ENCODE measurements at places on chromosomes 7 and 10.

DNA sequence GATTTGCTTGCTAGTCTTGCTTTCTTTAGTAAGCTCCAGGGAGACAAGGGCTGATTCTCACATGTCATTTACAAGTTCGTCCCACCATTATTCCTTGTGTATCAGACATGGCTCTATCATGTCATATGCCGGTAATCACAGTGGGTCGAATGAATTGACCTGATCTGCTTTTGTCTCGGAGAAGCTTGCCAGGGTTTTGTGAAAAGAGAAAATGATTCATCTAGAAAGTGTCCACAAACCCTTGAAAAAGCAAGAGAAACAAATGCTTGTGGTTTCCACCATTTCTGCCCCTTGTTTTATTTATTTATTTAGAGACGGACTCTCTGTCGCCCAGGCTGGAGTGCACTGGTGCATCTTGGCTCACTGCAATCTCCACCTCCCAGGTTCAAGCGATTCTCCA, 278.5 kb downstream of the TCF7L2 start:
- DNase-seq: no peak

GRCh38 chr10:822661-823367, 108.7 kb downstream of the LARP4B start:
- no peak for DNase-seq

GRCh38 chr7:100071018-100071723, 10.4 kb downstream of the ZNF3 start:
- no peak for DNase-seq

- no peak for DNase-seq
Measured at GRCh38 chr10:26138613-26139012, 78.0 kb upstream of the GAD2 start.

DNA sequence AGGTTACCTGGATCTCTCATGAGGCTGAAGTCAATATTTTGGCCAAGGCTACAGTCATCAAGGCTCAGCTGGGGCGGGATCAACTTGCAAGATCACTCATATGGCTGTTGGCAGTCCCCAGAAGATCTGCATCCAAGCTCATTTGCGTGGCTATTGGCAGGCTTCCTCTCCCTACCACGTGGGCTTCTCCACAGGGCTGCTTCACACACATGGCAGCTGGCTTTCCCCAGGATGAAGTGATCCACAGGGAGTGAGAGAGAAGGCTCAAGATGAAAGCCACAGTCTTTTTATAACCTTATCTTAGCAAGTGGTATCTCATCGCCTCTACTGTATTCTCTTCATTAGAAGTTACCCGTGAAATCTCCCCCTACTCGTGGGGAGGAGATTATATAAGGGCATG, 167.4 kb downstream of the TMEM26 start:
- no peak for DNase-seq

- DNase-seq: no peak
Measured at GRCh38 chr7:41755096-41755495, 52.2 kb upstream of the INHBA start.

- DNase-seq: no peak
Measured at GRCh38 chr7:6398943-6399342, 48.8 kb downstream of the DAGLB start.

- DNase-seq: no peak
Measured at GRCh38 chr7:77855371-77856083, 57.0 kb downstream of the PHTF2 start.

GRCh38 chr7:100632951-100633717, 8.2 kb downstream of the TFR2 start:
- DNase-seq: peak; percentile 31

GRCh38 chr7:101235522-101235921, 2.1 kb downstream of the CLDN15 start:
- no peak for DNase-seq

DNA sequence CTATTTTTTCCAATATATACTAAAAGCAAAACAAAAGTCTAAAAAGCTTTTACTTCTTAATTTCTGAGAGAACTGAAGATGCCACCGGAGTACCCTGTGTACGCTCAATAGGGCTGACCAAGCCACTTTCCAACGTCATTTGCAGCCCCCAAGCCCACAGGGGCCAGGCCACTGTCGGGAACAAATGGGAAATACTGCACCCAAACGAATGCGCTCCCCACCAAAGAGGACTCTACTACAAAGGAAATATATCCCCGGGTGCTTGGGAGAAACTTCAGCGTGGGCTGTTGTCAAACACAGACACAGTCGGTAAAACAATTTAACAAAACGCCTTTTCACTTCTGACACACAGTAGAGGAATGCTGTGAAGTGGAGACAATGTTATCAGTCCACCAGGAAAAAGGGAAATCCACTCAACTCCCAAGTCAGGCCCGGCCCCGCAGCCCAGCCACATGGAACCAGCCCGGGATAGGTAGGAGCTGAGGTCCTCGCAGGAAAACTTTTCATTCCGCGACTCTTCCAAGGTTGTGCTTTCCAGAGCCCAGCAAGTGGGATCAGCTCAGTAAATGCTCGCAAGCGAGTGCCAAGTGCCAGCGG, 1.4 kb downstream of the PARD3 start:
- DNase-seq: no peak

DNA sequence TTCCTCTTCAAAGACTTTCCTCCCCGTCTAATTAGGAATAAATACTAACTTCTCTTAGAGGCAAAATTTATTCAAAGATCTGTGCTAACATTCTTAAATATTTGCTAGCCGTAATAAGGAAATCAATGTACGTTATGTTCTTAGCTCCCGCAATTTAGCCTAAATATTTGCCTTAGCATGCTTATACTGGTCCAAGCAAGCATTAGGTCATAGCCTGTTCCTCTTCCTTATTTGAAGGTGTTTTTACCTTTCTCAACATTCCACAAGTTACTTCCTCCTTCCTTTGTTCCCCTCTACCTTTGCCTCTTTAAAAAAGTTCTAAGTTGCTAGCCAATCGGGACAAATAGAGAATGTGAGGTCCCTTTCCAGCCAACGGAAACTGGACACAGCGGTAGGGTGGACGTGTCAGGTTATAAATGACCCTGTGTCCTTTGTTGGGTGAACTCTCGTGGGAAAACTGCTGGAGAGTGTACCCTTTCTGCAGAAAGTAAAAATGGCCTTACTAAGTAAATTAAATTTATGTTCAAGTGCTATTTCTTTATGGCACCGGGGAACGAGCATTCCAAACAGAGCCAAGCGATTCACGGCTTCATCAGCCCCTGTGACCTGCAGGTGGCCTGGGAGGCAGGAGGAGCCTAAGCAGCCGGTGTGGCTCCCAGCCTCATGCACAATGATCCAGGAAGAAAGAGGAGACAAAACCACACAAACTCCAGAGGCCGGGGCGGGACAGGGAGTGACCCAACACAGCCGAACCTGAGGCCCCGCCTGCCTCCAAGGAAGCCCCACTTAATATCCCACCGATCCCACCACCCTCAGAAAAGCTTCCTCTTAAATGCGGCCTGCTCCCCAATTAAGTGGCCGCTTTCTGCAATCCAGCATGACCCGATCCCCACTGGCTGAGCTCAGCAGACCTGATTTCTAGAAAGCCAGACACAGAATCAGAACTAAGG, 67.0 kb downstream of the ZRANB1 start:
- no peak for DNase-seq

DNA sequence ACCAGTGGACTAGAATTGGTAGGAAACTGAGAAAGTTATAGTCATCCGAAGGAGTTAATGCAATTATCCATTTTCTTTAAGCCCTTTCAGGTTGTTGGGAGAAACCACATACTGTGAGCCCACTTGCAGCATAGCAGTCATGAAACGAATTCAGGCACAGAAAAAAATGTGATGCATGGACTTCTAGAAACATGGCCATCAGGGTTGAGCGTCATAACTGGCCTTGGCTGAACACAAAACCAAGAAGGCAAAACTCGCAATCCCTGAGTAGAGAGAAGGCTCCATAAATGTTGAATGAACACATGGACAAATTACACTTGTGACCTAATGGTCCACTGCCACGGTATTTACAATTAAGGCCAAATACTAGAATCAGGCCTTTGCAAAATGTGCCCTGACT, 121.9 kb downstream of the FAM107B start:
- no peak for DNase-seq

- DNase-seq: no peak
Measured at GRCh38 chr10:130425881-130426435, 289.8 kb downstream of the GLRX3 start.

- DNase-seq: no peak
Measured at GRCh38 chr10:13120786-13121499, 21.0 kb downstream of the OPTN start.

GRCh38 chr10:3068201-3068967, 1.0 kb downstream of the PFKP start:
- DNase-seq: no peak

GRCh38 chr10:4450981-4451908, 374.8 kb upstream of the AKR1E2 start:
- DNase-seq: no peak

GRCh38 chr7:28625432-28625831, 213.1 kb downstream of the CREB5 start:
- no peak for DNase-seq

DNA sequence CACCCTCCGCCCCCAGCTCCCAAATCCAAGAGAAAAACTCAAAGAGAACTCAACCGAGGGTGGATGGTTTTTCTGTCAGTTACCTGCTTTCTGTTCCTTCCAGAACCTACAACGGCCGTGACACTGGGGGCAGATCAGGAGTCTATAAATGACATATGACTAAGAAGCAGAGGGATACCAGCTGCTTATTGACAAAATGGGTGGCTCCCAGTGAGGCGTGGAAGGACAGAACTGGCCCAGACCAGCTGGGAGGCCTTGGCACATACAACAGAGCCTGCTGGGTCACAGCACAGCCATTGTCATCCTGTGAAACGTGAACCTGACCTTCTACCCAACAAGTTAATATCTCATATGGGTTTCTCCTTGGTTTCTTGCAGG, 84.3 kb upstream of the ADRB1 start:
- DNase-seq: no peak

GRCh38 chr10:35364808-35365207, 28.5 kb downstream of the CCNY start:
- no peak for DNase-seq

GRCh38 chr7:66537876-66538275, 90.8 kb upstream of the KCTD7 start:
- no peak for DNase-seq

- no peak for DNase-seq
Measured at GRCh38 chr7:152078786-152079185, 53.3 kb downstream of the GALNT11 start.

DNA sequence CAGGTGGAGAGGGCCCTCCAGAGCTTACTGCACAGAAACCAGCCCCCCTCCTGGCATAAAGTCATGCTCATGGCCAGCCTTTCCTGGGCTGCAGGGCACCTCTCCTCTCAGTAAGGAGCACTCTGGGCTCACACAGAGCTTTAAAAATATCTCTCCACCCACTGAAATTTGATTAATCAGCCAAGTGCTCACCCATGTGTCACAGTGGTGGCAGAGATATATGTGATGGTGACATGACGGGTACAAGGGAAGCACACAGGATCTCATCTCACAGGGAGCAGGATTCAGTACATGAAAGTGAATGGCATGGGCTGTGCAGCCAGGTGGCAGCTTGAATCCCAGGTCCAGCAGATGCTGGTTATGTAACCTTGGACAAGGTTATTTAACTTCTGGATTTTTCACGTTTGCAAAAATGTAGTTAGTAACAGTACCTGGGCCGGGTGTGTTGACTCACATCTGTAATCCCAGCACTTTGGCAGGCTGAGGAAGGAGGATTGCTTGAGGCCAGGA, 144.8 kb downstream of the CALN1 start:
- no peak for DNase-seq

- no peak for DNase-seq
Measured at GRCh38 chr7:50209461-50210135, 94.9 kb upstream of the IKZF1 start.

GRCh38 chr10:99976886-99977665, 32.7 kb downstream of the DNMBP start:
- DNase-seq: no peak

- no peak for DNase-seq
Measured at GRCh38 chr10:11610166-11610825, 1.2 kb downstream of the USP6NL start.

DNA sequence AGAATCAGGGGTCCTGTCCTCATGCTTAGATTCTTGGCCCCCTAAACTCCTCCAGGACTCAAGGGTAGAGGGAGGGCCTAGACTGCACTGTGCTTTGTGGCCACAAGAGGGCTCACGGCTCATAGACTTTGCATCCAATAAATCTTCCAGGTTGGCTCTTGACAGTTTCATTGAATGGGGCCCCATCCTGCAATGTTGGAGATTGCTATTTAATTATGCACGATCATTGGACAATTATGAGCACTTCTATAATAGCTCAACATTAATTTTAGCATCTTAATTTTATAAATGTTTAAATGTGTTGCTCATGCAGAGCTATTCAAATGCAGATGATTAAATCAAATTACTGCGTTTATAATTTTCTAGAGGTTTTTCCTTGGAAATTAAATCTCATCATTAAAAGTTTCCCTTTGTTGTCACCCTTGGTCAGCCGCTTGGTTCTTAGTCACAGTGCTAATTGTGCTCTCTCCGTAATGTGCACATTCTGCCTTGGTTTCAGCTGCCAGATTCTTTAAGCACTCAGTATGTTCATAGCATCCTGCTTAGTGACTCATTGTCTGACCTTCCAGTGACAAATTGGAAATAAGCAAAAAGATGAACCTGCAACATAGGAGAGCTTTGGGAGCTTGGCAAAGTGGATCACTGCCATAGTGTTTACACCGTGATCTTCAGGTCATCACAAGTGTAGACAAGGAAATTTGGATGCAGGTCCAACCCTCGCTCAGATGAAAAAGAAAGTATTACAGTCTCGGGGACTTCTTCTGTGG, 33.4 kb upstream of the PLPP4 start:
- no peak for DNase-seq

Data from stimulated activated CD4-positive, alpha-beta T cell treated with anti-CD3 and anti-CD28 coated beads, Interleukin-1b, Interleukin-23, amount 100 ng/mL, for 1 hour (primary cell).